ENCODE measurements at places on chromosomes 6 and 20.

DNA sequence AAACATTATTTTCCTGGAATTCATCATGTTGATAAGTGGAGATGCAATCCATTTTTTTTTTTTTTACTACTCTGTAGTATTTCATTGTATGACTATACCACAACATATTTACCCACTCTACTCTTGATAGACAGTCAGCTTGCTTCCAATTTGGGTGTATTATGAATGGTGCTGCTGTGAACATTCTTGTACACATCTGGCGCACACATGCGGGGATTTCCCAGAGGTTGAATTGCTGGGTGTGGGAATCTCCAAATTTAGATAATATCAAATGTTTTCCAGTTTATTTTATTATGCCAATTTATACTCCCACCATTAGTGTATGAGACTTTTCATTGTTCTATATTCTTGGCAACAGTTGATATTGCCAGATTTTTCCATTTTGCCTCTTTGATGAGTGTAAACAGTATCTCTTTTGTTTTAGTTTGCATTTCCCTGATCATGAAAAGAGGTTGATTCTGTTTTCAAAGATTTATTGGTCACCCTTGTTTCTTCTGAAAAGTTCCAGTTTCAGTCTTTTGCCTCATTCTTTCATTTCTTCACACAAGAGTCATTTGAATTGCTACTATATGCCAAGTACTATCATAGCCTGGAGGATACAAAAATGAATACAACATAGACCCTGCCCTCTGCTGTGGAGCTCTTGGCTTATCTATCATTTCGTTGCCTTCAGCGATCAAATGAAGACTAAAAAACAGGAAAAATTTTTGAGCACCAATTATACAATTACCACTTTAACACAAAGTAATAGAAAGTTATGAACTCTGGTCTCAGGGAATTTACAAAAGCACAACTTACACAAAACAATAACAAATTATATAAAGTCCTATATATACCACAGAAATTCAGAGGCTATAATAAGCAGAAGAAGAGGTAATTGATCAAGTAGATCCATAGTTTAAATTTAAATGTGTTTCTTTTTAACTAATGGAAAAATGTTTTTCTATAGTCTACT, 17.1 kb upstream of the NCOA7 start:
- no peak for DNase-seq

GRCh38 chr6:168084465-168085160, 5.6 kb upstream of the FRMD1 start:
- no peak for DNase-seq

- DNase-seq: no peak
Measured at GRCh38 chr20:48242623-48243022, 457.3 kb upstream of the SULF2 start.

DNA sequence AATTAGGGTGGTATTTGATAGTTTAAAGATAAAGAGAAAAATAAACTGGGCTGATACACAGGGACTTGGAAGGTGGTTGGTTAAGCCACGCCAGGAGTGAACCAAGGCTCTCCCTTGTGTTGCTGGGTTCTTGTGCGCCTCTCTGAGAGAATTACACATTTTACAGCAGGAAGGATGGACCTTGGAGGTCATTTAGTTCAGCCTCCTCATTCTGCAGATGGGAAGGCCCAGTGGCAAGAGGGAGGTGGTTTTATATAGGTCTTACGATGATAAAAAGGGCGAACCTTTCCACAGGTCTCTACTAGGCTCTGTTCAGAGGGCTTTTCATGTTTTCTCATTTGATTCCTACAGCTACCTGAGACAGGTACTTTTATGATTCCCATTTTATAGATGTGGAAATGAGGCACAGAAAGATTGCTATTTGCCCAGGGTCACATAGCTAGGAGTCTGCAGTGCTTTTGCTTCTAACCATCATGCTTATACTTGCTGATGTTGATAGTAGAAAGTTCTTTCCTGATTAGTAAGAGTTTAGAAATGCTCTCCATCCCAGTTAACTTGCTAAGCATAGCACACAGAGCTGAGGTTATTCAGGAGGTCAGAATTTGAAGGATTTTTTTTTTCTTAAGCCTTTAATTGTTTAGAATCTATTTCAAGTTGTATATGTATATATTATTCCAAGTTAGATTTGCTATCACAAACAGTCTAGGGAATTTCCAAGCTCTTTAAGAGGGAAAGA, 12.8 kb downstream of the HIVEP1 start:
- DNase-seq: no peak

DNA sequence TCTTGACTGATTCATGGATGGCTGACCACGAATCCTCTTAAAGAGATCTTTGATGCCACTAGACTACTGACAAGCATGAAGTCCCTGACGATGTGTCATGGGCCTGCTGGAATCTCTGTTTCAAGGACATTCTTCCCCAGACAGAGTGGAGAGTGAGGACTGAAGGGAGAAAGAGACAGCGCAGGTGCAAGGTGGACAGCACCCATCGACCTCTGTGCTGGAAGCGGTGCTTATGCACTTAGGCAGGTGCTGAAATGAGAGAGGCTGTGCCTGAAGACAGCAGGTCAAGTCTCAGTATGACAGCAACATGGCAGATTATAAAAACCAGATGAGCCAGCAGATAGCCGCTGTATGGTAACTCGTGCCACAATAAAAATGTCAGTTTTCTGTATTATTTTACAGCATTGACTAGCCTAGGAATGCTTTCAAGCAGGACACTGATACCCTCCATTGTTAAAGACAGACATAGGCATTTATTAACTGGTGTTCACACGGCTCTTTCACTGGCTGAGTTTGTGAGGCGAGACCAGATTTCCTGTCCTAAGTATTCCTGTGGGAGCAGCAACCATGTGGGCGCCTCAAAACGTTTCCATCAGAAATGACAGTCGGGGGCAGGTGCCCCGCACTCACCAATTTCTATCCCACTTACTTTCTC, 47.5 kb downstream of the FOXC1 start:
- no peak for DNase-seq
